ENCODE measurements at places on chromosomes 13 and 19. TPM values are rescaled to one million over a fixed set of nuclear protein-coding genes. Genes with fewer than 3 reads are reported as not detected.

Gene ZNF560
- total RNA-seq, result not detected

Gene TTYH1
- total RNA-seq, result 0.27 TPM

Gene ANO8
- total RNA-seq, result 4.3 TPM

Gene R3HDM4
- total RNA-seq, result 34.1 TPM

Gene LILRA6
- total RNA-seq, result not detected

Gene LYPD3
- total RNA-seq, result 0.58 TPM

Gene RASAL3
- total RNA-seq, result not detected

Gene GPR183
- total RNA-seq, result not detected

Gene FAM98C
- 26.3 TPM for total RNA-seq

Gene APOC4
- not detected for total RNA-seq

Gene KLK14
- total RNA-seq, result 0.50 TPM

Gene MADCAM1
- 0.32 TPM for total RNA-seq

Gene MATK
- 1.1 TPM for total RNA-seq

Gene SMIM24
- total RNA-seq, result 0.76 TPM

Gene DIAPH3
- total RNA-seq, result 9.2 TPM

Gene KLK4
- total RNA-seq, result 0.07 TPM

Gene PRR22
- 2.7 TPM for total RNA-seq

Gene TMEM238
- total RNA-seq, result 5.9 TPM

Gene ZNF492
- not detected for total RNA-seq

Gene LIN37
- 20.7 TPM for total RNA-seq

Gene ZNF541
- total RNA-seq, result not detected

Gene PNMA8A
- total RNA-seq, result 13.1 TPM

Gene PTPRS
- total RNA-seq, result 21.5 TPM

Gene POP4
- total RNA-seq, result 202 TPM

Gene PLA2G4C
- 9.6 TPM for total RNA-seq

Gene SLC6A16
- total RNA-seq, result 1.2 TPM

Gene FBXO17
- total RNA-seq, result 86.0 TPM

Gene ZNF439
- not detected for total RNA-seq

Gene ZSCAN22
- total RNA-seq, result 2.1 TPM

Gene TLE2
- 2.5 TPM for total RNA-seq

Gene CYP4F3
- 2.6 TPM for total RNA-seq

Gene CACNG8
- 1.5 TPM for total RNA-seq

Gene ZNF414
- 18.4 TPM for total RNA-seq

Gene CAPN12
- total RNA-seq, result 5.2 TPM

Gene TNNT1
- total RNA-seq, result 141 TPM

Gene DCT
- total RNA-seq, result not detected

Gene LRP3
- total RNA-seq, result 60.5 TPM

Gene HSH2D
- 0.05 TPM for total RNA-seq

Gene PTPRH
- total RNA-seq, result 7.4 TPM

Gene ZNF556
- 0.21 TPM for total RNA-seq

Measured in A549 treated with DMSO at 1 μM for 4 hours (cell line).